ENCODE measurements at places on chromosomes 5 and 9.

DNA sequence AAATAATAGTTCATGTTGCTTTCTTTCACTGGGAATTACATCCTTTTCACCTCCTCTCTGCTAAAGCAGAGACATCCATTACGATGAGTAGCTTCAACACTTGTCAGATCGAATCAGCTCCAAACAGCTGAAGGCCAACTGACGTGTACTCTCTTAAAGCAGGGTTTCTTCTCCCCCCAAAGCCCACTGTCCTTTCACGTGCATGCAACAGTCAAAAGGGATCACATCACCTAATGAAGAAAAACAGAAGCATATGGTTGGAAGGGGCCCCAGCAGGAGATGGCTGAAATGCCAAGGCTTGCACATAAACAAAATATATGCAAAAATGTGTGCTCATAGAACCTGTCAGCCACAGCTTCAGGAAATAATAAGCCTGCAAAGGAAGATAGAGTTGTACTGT lies 421.6 kb downstream of the ANXA1 start:
- no peak overlapping the region for H3K27ac ChIP-seq
- no peak overlapping the region for H3K4me3 ChIP-seq
- H3K36me3 ChIP-seq, result no peaks in the 10 kb centered on the region
- H3K27me3 ChIP-seq, result no peaks in the 10 kb centered on the region
- peaks cover 7% of the 10 kb centered on the region for H3K4me1 ChIP-seq

DNA sequence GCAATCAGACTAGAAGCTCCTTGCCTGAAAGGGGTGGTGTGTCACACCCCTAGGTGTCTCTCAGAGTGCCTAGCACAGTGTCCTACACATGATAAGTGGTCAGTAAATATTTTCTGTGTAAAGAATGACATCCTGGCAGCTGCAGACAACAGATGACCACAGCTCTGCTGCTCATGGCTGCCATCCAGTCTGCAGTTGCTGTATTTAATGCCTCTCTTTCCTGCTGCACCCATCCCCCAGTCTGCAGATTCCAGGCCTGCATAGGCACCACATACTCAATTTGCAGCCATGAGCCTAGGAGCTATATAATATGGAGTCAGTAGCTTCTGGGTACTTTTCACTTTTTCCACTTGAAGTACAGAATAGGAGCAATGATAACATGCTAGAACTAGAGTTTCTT lies 94.9 kb upstream of the NR4A3 start:
- no peaks in the 10 kb centered on the region for H3K27me3 ChIP-seq
- no peak overlapping the region for H3K27ac ChIP-seq
- H3K4me1 ChIP-seq, result no peaks in the 10 kb centered on the region
- DNase-seq, result no peak
- no peak overlapping the region for H3K4me3 ChIP-seq
- no peaks in the 10 kb centered on the region for H3K36me3 ChIP-seq

- H3K27me3 ChIP-seq, result no peaks in the 10 kb centered on the region
- peaks cover 13% of the 10 kb centered on the region for H3K36me3 ChIP-seq
- H3K27ac ChIP-seq, result peak overlapping the region; percentile 94
- peaks cover 27% of the 10 kb centered on the region for H3K4me1 ChIP-seq
- DNase-seq, result no peak
- H3K4me3 ChIP-seq, result peak overlapping the region; percentile 38
Measured at GRCh38 chr5:59597690-59598546, 295.6 kb downstream of the PDE4D start.

DNA sequence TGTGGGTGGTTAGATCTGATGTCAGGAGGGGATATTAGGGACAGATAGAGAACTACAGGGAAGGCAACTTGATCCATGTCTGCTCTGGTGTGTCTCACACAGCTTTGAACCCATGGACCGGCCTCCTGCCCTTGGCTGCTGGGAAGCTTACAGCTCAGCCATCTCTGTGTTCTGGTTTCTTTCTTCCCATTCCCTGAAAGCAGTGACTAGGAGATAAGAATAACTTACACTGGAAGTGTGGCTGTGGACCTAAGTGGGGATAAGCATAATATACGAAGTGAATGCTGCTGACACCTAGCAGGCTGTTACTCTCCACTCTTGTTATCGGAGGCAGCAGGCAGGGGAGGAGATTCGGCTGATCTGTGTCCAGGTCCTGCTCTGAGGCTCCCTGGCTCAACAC lies 282.3 kb upstream of the TUT7 start:
- DNase-seq, result no peak
- no peak overlapping the region for H3K4me3 ChIP-seq
- H3K4me1 ChIP-seq, result peaks cover 52% of the 10 kb centered on the region
- peaks cover under 1% of the 10 kb centered on the region for H3K27me3 ChIP-seq
- H3K36me3 ChIP-seq, result no peaks in the 10 kb centered on the region

GRCh38 chr5:165616490-165617405 lies 2111.3 kb downstream of the MAT2B start:
- H3K4me3 ChIP-seq, result no peak overlapping the region
- H3K27me3 ChIP-seq, result no peaks in the 10 kb centered on the region
- H3K4me1 ChIP-seq, result peaks cover 11% of the 10 kb centered on the region
- H3K36me3 ChIP-seq, result no peaks in the 10 kb centered on the region

DNA sequence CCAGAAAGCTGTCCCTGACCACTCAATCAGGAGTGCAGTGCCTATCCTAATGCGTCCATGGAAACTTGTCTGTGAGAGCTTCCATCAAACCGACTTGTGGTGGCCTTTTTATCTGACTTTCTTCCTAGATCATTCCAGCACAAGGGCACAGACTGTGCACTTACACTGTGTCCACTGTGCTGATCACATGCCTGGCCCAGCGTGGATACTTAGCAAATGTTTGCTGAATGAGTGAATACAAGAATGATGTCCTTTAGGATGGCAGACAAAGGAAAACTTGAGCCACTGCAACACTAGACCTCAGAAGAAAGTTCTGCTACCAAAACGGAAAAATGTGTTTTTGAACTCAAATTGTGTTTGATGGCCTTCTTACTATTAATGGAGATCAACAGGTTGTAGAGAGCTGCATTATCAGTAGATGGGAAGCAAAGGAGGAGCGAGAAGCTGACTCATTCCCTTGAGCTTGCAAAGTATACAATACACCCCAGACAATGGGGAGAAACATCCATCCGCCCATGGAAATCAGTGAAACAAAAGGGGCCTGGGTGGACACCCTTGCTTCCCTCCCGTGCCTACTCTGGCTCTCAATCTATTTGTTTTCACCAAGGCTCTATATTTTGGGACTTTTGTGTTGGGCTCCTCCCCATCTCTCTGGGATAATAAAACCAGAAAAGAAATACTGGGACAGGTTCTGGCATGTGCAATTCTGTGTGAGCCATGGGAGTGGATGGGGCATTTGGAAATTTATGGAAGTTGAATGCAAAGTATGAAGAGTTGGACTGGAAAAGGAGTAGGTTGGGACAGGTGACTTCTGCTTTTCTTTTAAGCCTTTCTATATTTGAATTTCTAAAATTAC lies 76.2 kb upstream of the ZFAND5 start:
- no peak overlapping the region for H3K27ac ChIP-seq
- no peak for DNase-seq
- no peaks in the 10 kb centered on the region for H3K27me3 ChIP-seq
- H3K36me3 ChIP-seq, result no peaks in the 10 kb centered on the region
- no peak overlapping the region for H3K4me3 ChIP-seq
- H3K4me1 ChIP-seq, result peaks cover 22% of the 10 kb centered on the region

- H3K4me3 ChIP-seq, result no peak overlapping the region
- no peaks in the 10 kb centered on the region for H3K4me1 ChIP-seq
- H3K27me3 ChIP-seq, result no peaks in the 10 kb centered on the region
- DNase-seq, result no peak
- no peaks in the 10 kb centered on the region for H3K36me3 ChIP-seq
Measured at GRCh38 chr9:4678679-4679267, 596 bp upstream of the CDC37L1 start.

DNA sequence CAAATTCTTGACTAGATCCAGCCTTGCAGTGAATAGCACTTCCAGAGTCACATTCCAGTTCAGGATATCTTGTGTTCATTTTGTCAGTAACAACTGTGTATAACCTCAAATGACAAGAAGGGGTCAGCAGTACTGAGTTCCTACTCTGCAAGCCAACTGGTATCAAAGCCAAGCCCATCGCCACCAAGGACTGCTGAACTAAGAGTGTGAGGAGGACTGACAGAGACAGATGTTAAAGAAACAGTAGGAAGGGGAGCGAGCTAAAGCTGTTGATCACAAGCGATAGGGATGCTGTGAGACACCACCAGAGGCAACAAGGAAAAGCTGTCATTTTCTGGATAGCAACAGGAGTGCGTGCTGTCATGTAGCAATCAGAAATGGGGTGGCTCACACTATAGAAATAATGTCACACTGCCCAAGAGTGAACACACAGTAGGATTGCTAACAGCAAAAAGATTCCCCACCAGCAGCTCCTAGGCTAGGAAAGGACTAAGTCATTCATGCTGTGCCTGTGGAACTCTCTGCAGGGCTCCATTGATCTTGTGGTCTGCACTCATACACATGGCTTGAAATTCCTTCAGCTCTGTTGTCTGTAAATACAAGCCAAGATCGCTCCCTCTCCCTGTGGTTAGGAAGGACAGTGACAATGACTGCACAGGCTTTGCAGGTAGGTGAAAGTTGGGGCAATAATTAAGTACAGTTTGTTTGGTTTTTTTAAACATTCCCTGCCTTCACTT lies 658.6 kb downstream of the NR2F1-AS1 start:
- H3K4me1 ChIP-seq, result peaks cover 16% of the 10 kb centered on the region
- H3K36me3 ChIP-seq, result no peaks in the 10 kb centered on the region
- H3K27me3 ChIP-seq, result no peaks in the 10 kb centered on the region

DNA sequence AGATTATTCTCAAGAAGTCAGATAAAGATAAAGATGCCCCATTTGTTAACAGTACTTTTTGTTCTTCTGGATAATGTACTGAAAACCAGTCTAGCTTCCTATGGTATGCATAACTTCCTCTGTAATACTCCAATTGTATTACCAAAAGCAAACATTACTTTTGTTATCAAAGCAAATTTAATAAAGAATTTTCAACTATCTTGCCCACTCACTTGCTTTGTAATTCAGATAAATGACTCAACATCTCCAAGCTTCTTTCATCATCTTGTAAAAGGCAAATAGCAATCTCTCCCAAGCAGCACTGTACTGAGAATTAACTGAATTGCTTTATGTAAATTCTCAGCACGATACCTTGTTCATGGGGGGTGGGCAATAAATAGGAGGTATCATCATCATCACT lies 98.3 kb downstream of the NFIB start:
- no peak for DNase-seq
- peaks cover 74% of the 10 kb centered on the region for H3K4me1 ChIP-seq
- no peak overlapping the region for H3K4me3 ChIP-seq
- H3K27me3 ChIP-seq, result no peaks in the 10 kb centered on the region
- peak overlapping the region; percentile 36 for H3K27ac ChIP-seq
- peaks cover 7% of the 10 kb centered on the region for H3K36me3 ChIP-seq

DNA sequence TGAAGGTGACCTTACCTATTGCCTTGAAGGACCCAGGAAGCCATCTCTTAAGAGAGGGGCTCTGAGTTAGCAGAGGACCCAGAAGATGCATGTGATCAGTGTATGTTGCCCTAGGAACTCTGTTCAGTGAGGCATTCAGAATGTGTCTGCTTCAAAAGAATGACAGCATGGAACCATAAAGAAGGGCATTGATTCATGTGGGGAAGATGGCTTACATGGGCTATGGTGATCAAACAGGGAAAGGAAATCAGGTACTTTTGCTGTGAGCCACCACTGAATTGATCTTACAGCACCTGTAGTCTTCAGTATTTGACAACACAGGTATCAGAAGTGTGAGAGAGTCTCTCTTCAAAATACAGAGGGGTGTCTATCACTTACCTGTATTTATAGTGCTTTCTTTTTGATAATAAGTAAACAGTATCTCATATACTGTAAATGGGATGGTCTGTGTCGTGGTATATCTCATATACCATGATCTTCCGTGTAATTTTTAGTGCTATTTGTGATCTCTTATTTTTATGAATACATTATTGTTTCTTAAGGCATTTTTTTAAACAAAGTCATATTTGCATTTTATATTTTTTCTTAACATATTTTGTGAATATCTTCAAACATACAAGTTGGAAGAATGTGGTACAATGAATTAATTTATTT lies 57.0 kb downstream of the FOCAD start:
- H3K27me3 ChIP-seq, result no peaks in the 10 kb centered on the region
- H3K4me1 ChIP-seq, result peaks cover 2% of the 10 kb centered on the region
- no peak overlapping the region for H3K4me3 ChIP-seq
- no peak overlapping the region for H3K27ac ChIP-seq
- DNase-seq, result no peak

GRCh38 chr9:94805585-94805984 lies 79.1 kb downstream of the AOPEP start:
- H3K27ac ChIP-seq, result peak overlapping the region; percentile 92
- no peak for DNase-seq
- peaks cover 64% of the 10 kb centered on the region for H3K4me1 ChIP-seq
- H3K27me3 ChIP-seq, result no peaks in the 10 kb centered on the region
- H3K4me3 ChIP-seq, result no peak overlapping the region

GRCh38 chr9:13049223-13049622 lies 230.3 kb downstream of the MPDZ start:
- no peak overlapping the region for H3K4me3 ChIP-seq
- H3K27me3 ChIP-seq, result no peaks in the 10 kb centered on the region
- DNase-seq, result no peak
- peaks cover 3% of the 10 kb centered on the region for H3K4me1 ChIP-seq

DNA sequence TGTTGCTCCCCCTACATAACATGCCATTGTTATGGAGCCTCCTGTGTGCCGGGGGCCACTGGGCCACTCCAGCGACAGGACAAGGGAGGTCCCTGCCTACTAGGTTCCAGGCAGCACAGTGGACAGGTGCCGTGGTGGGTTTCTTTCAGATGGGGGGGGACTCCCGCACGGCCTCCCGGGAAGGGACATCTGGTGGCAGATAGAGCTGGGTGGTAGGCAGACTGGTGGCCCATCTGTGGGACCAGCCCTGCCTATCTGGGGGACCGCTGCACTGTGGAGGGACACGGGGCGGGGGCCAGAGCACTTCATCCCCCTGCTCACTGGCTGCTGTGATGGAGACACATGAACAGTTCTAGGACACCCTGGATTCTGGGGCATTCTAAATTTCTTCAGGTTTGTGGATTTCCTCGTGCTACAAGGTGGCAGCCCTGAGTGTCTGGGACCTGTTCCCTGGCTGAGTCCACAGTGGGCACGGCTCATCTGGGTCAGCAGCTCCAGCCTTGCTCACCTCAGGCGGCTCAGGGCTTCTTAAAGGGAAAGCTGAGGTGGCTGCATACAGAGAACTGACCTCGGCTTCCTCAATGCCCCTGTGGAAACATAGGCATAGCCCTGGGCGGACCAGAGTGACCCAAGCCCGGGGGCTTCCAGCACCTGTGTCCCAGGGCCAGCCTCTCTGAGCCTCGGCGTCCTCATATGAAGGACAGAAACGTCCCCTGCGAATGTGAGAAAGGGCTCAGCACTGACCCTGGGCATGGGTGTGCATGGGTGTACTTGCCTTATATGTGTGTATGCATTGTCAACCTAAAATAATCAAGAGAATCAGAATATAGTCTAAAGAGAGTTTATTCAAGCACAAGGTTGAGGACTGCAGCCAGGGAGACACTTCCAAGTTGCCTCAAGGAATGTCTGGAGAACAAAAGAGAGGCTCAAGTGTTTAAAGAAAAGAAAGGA lies 22.5 kb downstream of the FGD3 start:
- H3K27ac ChIP-seq, result peak overlapping the region; percentile 62
- DNase-seq, result no peak
- peaks cover 41% of the 10 kb centered on the region for H3K4me1 ChIP-seq
- H3K27me3 ChIP-seq, result no peaks in the 10 kb centered on the region
- H3K36me3 ChIP-seq, result no peaks in the 10 kb centered on the region

- H3K4me1 ChIP-seq, result peaks cover 7% of the 10 kb centered on the region
- peaks cover 17% of the 10 kb centered on the region for H3K27me3 ChIP-seq
- H3K27ac ChIP-seq, result no peak overlapping the region
- H3K4me3 ChIP-seq, result no peak overlapping the region
Measured at GRCh38 chr5:54997081-54997480, 11.7 kb upstream of the ESM1 start.

All from mesothelial cell of epicardium (in vitro differentiated cells).